ENCODE measurements at places on chromosomes 4 and X.

DNA sequence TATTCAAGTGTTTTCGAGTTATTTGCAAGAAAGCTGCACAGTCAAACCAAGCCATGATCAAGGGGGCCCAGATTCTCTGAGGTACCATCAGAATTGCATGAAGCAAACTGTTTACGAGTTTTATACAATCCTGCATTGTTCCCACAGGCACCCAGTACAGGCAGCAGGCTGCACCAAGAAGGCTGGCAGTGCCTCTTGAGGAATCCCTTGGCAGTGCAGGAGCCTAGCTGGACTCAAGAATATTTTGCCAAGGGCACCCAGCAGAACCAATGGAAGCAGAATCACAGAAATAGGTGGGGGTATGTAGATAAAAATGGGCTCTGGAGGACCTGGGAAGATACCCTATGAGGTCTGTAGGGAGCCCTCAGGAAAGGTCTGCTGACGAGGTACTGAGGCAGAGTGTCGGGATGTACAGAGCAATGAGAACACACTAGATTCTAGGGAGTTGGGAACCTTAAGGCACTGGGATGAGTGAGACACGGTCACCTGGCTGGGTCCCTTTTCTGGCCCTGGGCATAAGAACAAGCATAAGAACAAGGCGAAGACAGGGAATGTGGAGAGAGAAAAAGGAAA is 2.5 kb upstream of the PLP1 start:
- no peak for DNase-seq

- no peak for DNase-seq
Observed at GRCh38 chr4:89316211-89316610, 8.6 kb upstream of the GPRIN3 start.

DNA sequence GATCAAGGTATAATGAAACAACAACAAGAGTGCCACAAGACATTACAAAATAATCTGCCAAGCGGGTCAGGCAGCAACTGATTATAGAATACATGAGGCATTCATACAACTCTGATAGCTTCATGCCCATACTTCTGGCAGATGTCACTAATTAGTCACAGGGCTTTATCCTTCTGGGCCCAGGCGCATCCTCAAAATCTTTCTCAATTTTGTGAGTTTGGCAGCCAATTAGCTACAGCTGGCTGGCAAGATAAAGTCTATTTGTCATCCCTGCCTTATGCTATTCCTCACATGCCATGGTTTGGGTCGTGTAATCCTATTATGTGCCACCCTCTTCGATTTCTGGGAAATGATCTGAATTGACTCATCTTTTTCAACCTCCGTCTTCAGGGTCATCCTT is 254.3 kb downstream of the PACRGL start:
- no peak for DNase-seq

DNA sequence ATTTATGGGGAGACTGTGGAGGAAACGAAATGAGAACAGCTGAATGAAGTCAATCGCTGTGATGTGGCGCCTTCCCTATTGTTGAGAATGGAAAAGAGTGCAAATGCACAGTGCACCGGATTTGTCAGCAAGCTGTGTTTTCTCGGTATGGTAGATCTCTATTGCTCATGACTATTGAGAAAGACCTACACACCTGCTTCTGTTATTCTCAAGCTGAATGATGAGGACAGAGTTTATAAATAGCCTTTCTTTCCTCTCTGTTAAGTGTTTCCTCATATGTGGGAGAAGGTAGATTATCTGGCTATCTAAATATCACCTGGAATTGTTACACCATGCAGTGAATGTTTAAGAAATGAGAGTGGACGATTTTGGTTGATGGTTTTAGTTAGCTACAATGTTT is 650.7 kb downstream of the IL1RAPL1 start:
- no peak for DNase-seq

DNA sequence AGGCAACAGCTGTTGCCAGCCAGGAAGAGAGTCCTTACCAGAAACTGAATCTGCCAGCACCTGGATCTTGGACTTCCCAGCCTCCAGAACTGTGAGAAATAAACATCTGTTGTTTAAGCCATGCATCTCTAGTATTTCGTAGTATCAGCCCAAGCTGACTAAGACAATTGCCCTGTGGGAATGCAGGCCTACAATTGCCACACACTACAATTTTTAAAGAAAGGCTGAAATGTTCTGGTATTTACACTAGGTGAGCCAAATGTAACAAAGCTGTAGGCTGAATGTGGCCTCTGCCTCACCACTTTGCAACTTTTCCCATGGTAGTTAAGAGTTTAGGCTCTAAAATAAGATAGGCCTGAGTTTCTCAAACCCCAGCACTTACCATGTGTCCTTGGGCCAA is 59.1 kb downstream of the SPATA18 start:
- DNase-seq = no peak

Measured in activated naive CD4-positive, alpha-beta T cell treated with anti-CD3 and anti-CD28 coated beads, Interleukin-2, amount 50 U/mL, for 16 hours (primary cell).